ENCODE measurements at places on chromosomes 13 and 19.

DNA sequence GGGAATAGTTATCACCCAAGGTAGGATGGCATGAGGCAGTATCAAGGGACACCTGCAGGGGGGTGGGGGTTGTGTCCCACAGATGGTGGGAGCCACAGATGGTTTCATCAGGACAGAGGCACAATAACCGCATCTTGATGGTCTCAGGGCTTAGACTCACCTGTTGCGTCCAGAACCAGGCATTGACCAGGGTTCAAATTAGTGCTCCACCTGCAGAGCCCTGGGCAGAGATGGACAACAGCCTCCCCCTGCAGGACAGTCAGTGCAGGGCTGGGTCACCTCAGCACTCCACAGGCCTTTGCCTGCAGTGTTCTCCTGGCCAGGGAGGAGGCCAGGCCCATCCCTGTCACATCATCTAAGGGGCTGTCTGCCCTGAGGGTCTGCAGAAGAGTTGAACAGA lies 14.5 kb upstream of the CEACAM1 start:
- DNase-seq, result no peak

- DNase-seq, result no peak
These were observed 3.6 kb upstream of the KCNN4 start for GRCh38 chr19:43784241-43784980.

DNA sequence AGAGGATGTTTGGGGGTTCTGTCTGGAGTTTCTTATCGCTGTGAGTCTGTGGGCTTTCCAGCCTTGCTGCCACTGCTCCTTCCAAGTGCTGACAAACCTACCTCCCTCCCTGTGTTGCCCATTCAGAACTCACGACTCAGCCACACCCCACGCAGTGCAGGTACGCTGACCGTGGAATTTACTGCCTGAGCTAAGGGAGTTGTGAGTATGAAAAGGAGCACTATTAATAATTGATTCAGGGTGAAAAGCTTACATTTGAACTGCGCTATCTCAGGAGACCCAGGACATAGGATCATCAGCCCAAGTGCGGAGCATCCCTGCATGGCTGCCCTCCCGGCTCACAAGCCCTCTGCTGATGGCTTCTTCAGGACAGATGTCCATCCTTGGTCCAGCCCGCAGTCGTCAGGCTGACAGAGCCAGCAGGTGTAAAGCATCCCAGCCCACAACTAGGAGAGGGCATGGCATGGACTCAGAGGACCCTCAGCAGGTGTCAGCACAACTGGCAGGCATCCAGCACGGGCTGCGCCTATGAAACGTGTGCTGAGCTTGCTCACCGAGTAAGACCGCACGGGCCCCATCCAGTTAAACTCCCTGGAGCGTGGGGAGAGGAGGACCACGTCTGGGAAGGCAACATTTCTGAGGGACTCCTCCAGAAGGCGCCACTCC lies 244.0 kb downstream of the COL4A1 start:
- DNase-seq, result no peak

DNA sequence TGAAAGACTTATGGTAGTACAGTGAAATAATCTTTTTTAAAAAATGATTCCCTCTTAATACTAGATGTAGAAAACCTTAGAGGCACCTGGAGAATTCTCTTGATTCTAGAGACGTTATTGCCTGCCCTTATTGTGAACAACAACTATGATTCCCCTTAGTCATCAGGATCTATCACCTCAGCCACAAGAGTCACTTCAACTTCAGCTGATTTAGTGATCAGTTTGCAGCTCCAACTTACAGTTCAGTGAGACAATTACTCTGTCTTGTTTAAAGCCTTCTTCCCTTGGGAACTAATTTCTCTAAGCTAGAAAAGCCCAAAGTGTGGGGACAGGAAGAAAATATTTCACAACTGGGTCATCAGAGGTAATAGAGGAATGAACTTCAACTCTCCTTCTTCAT lies 254.3 kb upstream of the SLITRK1 start:
- no peak for DNase-seq

GRCh38 chr13:44380404-44381165 lies 7.0 kb downstream of the SERP2 start:
- no peak for DNase-seq

DNA sequence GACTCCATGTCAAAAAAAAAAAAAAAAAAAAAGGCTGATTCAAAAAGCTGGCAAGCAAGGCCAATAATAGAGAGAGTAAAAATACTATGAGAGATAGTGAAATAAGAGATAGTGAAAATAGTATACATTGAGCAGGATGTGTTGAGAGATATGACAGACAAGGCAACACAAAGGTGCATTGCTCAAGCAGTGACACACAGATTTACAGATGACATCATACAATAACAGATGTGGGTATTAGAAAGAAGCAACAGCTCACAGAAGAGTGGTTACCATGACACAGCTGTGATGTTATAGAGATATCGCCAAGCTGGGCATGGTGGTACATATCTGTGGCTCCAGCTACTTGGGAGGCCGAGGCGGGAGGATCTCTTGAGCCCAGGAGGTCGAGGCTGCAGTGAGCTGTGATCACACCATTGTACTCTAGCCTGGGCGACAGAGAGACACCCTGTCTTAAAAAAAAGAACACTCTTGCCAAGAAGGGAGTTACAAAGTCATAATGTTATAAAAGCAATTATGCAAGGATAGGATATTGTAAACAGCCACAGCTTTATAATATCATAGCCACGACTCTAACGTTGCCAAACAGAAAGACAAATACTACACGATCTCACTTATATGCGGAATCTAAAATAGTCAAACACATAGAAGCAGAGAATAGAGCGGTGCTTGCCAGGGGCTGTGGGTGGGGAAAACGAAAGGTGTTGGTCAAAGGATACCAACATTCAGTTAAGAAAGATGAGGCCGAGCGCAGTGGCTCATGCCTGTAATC lies 10.3 kb downstream of the TNFSF9 start:
- no peak for DNase-seq

GRCh38 chr19:7304200-7304599 lies 10.0 kb upstream of the INSR start:
- DNase-seq, result no peak

GRCh38 chr13:112066624-112067004 lies 335 bp upstream of the SOX1 start:
- DNase-seq, result no peak

DNA sequence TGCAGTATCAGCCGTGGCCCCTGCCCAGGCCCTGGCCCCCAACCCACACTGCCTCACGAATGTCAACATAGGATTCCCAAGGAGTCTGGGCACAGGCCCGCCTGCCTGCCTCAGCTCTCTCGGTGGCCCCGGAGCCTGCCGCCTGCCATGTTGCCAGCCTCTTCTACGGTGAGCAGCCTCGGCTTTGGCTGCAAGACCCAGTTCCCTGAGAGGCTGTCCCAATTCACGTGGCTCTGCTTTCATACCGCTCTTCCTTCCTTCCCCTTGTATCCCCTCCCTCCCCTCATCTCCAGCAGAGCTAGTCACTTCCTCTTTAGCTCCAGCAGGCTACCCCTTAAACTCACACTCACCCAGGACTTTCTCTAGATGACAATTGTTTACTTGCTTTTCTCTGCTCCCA lies 42.7 kb downstream of the SERP2 start:
- DNase-seq, result no peak

DNA sequence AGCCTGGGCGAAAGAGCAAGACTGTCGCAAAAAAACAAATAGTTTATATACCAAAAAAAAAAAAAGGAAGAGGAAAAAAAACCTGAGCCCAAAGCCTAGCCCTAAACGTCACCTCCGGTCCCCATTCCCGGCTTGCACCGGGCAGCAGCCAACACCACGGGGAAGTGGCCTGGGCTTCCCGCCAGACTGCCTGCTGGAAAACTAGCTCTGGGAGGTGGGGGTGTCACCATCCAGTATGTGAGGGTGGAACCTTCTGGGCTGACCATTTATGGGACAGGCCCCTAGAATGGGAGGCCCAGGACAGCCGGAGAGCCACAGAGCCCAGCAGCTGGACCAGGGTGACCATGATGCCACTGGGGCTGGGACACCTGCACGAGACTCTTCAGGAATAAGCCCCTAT lies 37.3 kb downstream of the IL12RB1 start:
- no peak for DNase-seq

GRCh38 chr19:20028611-20029010 lies 10.7 kb downstream of the ZNF682 start:
- no peak for DNase-seq

DNA sequence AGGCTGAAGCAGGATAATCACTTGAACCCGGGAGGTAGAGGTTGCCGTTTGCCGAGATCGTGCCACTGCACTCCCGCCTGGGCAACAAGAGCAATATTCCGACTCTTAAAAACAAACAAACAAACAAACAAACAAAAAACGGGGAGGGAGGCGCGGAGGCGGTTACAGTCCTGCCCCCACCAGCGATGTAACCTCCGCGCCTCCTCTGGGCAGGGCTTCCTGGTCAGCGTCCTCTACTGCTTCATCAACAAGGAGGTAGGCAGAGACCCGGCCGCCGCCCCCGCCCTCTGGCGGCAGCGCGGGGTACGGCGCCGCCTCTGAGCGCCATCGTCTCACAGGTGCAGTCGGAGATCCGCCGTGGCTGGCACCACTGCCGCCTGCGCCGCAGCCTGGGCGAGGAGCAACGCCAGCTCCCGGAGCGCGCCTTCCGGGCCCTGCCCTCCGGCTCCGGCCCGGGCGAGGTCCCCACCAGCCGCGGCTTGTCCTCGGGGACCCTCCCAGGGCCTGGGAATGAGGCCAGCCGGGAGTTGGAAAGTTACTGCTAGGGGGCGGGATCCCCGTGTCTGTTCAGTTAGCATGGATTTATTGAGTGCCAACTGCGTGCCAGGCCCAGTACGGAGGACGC lies 10.2 kb downstream of the SNRPD2 start:
- DNase-seq, result no peak

GRCh38 chr13:23799945-23800344 lies 89.3 kb downstream of the MIPEP start:
- no peak for DNase-seq

DNA sequence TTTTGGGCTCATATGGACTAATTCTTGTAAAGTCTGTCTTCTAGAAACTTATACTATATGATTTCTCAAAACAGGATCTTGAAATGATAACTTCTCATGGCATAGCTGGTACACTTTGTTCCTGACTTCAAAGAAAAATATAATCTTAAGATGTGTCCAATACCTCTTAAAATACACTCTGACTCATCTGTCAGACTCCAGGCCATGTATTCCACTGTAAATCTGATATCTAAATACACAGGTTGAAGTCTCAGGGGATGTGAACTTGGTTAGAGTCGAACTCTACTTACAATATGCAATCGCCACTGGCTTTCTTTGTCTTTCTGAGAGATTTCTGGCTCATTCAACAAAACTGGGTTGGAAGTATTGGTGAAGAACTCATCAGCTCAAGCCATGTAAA lies 99.8 kb downstream of the LACC1 start:
- no peak for DNase-seq

GRCh38 chr19:55484593-55485438 lies at the start of gene NAT14:
TSS of gene NAT14 (plus strand) at chr19:55485188. CDS start at chr19:55485709, 521 bp downstream.
- DNase-seq, result no peak

DNA sequence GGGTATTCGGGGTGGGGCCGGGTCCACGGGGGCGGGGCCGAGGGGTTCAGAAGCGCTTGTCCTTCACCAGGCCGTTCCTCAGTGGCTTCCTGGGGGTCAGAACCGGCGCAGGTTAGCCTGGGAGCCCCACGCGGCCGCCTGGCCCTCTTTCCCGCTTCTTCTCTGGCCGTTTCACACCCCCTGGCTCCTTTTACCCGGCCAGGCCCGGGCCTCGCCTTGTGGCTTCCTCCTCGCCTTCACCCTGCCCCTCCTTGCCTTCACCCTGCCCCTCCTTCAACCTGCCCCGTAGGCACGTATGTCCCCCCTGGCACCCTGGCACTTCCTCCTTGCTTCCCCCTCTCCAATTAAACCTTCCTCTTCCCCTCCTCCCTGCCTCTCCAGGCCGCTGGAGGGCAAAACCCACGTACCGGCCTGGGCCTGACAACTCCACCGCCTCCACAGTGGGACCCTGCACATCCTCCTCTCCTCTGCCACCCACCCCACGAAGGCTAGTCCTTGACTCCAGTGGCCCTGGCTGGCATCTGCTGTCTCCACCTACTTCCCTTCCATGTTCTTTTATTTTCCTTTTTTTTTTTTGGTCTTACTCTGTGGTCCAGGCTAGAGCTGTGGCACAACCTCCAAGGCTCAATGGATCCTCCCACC lies 25.3 kb downstream of the CERS1 start:
- DNase-seq, result no peak

DNA sequence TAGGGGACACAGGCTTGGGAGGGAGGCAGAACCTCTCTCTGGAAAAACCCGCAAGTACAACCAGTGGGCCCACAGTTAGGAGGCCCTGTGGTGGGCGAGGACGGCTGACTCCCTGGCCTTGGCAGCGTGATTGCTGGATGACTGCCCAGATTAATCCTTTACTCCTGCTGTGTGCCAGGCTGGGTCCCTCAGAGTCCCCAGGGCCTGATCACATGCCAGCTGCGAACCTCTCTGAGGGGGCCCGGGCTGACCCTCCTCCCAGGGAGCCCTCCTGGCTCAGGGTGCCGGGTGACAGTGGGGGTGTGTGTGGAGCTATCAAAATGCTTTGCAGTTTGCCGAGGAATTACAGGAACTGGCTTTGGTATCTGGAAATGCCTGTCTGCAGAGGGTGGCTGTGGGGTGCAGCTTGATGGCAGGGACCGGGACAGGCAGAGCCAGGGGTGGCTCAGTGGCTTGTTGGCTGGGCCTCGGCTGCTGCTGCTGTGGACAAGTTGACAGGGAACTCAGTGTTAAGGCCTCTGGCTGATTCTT lies 48.9 kb downstream of the DNM2 start:
- DNase-seq, result no peak

- DNase-seq, result peak; percentile 96
These were observed at the start of gene DDX39A for GRCh38 chr19:14419106-14419813. TSS of gene DDX39A (minus strand) at chr19:14419341. CDS start at chr19:14413220, 6,121 bp downstream.

GRCh38 chr13:46341112-46341711 lies 45.8 kb downstream of the RUBCNL start:
- DNase-seq, result no peak

GRCh38 chr19:4909156-4909896 lies at the start of gene UHRF1:
TSS of gene UHRF1 (plus strand) at chr19:4909501. CDS start at chr19:4910886, 1,385 bp downstream.
- DNase-seq, result no peak

DNA sequence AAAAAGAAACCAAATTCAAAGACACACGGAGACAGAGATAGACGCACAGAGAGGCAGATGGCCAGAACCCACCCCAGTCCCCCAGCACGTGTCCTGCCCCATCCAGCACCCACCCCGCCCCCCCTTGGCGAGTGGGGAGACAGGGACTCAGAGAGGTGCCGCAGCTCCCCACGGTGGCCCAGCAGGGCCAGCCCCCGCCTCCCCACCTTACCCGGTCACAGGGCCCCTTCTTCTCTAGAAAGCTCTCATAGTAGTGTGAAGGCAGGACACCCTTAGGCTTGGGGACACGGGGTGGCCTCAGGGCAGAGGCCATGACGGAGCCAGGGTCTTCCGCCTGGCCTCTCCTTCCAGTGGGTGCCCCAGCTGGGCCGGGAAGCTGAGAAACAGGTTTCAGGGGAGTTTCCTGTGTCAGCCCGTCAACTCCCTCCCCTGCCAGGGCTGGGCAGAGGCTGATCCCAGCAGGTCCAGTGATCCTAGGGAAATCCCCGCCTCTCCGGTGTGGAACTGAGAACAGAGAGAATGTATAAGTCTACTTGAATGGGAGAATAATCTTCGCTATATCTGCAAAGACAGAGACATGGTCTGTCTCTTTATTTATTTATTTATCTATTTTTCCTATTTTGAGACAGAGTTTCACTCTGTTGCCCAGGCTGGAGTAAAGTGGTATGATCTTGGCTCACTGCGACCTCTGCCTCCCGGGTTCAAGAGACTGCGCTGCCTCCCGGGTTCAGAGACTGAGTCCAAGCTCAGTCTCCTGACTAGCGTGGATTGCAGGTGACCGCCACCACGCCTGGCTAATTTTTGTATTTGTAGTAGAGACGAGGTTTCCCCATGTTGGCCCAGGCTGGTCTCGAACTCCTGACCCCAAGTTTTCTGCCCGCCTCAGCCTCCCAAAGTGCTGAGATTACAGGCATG lies at the start of gene STAP2:
Gene STAP2, minus strand, starts transcription at position 387 of the 915 bp plus-strand sequence. Its CDS starts 74 bp downstream, at position 313.
- DNase-seq, result no peak

Data from SK-N-MC (cell line).